Tibial nerve (tissue), 4 donors: ENCODE measurements at places on chromosomes 11 and 22.

GRCh38 chr22:39750759-39751158 is 142.8 kb downstream of the ENTHD1 start:
- no peak for DNase-seq

DNA sequence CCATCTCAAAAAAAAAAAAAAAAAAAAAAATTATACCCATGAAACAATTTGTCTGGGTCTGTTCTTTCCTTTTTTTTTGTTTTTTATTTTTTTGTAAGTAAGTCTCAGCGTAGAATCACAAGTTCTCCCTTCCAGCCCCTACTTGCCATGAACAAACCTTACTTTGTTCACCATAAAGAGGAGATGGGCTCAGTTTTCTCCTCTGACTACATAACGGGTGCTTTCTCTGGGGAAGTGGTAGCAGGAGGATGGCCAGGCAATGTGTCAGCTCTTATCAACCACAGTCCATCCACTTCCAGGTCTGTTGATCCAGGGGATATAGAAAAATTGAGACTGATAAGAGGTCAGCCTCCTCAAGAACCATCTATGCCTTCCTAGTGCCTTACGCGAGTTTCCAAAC is 11.0 kb downstream of the ASCC2 start:
- DNase-seq = no peak

DNA sequence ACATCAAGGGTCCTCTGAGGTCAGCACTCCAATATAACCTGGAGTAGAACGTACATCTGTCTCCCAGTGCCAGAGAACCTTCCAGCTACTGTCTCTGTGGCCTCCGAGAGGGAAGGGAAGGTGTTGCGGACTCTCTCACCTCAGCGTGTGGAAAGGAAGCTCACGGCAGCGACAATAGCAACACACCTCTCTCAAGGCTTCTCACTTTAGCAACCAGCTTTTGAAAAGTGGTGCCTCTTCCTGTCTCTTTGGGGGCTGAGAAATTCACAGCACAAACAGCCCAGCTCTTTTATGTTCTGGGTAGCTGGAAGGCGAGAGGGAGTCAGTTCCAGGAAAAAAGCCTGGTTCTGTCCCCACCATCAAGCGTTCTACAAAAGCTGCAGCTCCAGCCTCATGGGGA is 156.9 kb upstream of the TBCEL start:
- no peak for DNase-seq

GRCh38 chr11:19602406-19602805 is 110.2 kb upstream of the NAV2 start:
- no peak for DNase-seq

- DNase-seq = no peak
Measured at GRCh38 chr22:50583294-50583861, 729 bp upstream of the CHKB start.

DNA sequence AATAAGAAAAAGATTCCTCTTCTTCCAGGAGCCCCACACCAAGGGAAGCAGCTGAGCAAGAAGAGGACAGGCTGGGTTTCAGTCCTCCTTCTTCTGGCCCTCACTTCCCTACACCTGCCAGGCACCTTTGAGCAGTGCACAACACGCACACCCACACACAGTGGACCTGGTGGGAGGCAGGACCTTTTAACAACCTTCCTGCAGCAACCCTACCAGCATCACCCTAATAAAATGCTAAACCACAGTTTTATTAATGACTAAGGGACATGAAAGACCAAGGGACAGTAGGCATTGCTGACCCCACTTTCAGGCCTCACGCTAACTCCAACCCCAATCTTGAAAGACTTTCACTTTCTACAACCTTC is 12.2 kb downstream of the ARAP1 start:
- no peak for DNase-seq

- DNase-seq = no peak
Measured at GRCh38 chr11:5603326-5603725, 6.9 kb downstream of the TRIM6 start.

- DNase-seq = no peak
Measured at GRCh38 chr22:41638748-41639147, 17.7 kb downstream of the XRCC6 start.

DNA sequence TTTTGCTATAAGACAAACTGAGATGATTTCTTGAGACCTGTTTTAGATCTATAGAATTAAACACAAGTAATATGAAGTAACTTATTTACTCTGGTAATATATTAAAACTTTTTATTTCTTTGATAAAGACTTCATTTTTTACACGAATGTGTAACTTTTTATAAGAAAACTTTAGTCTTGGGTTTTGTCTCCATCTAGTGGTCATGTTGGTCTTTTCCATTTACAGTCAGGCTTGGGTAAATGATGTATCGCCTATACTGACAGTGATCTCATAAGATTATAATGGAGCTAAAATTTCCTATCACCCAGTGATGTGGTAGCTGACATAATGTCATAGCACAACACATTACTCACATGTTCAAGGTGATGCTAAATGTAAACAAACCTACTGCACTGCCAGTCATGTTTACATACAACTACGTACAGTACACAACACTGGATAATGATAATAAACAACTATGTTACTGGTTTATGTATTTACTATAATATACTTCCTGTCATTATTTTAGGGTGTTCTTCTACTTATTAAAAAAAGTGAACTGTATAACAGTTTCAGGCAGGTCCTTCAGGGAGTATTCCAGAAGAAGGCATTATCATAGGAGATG is 7.5 kb upstream of the C11orf97 start:
- DNase-seq = no peak

- DNase-seq = peak; percentile 82
Measured at GRCh38 chr11:74018331-74019005, 9.6 kb upstream of the UCP3 start.

GRCh38 chr11:70820712-70821111 is 422.4 kb downstream of the CTTN start:
- DNase-seq = no peak

- no peak for DNase-seq
Measured at GRCh38 chr11:77111277-77111676, 8.6 kb downstream of the OMP start.

DNA sequence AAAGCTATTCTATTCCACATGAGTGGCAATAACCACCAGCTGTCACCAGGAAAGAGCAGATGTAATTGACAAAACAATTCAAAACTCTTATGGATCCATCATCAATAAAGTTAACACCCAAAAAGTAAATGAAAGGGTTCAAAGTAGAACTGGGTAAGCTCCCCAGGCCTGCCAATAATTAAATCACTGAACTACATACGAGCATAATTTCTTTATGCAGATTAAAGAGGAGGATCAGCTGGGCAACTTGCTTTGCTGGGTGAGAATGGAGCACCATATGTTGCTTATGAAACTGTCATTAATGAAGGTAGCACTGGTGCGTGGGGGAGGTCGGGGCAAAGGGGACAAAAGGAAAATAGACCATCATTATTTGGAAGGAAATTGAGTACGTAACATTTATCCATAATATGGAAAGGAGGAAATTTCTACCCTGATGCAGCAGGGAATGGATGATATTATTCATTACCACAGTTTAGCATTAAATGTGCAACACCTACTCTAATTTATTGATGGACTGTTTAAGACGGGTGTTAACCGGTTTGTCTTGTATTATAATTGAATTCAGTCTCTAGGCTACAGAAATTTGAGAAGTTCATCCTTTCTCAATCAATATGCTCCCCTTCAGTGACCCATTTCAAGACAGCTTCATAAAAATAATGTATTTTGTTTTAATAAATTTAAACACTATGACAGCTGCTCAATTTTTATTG is 315.9 kb downstream of the CADM1 start:
- DNase-seq = no peak

DNA sequence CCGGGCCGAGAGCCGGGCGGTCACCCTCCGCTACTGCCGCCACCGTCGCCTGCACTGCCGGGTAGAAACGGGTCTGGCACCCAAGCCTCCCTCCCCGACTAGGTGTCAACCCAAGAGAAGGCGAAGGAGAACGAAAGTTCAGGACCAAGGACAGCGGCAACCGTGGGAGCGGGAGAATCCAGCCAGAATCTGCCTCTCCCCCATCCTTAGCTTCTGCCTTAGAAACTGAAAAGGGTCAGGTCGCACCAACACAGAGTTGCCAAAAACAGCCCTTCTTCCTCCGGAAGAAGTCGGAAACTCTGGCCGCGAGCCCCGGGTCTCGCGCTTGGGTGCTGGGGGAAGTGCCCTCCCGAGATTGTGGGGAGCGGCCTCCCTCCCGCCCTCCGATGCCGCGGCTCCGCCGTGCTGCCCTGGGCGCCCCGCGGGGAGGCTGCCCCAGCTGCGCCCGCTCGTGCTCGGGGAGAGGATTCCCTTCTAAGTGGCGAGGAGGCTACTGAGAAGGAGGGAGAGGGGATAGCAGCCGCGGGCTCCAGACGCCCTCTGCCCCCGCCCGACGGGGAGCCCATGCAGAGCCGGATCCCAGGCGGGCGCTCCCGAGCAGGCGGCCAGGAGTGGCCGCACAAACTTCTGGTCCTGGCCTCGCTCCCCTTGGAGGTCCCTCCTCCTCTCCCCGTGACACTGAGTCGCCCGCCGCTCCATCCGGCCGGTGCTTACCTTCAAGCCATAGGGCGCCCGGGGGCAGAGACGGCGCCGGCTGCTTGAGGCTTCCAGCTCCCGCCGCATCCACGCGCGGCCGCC is 637 bp downstream of the DRD2 start:
- DNase-seq = peak; percentile 51

GRCh38 chr11:128214263-128214662 is 373.1 kb downstream of the ETS1 start:
- DNase-seq = no peak
